ENCODE measurements at places on chromosomes 11 and 22.

GRCh38 chr11:35145271-35145670 is 6.3 kb downstream of the CD44 start:
- DNase-seq: peak; percentile 12

DNA sequence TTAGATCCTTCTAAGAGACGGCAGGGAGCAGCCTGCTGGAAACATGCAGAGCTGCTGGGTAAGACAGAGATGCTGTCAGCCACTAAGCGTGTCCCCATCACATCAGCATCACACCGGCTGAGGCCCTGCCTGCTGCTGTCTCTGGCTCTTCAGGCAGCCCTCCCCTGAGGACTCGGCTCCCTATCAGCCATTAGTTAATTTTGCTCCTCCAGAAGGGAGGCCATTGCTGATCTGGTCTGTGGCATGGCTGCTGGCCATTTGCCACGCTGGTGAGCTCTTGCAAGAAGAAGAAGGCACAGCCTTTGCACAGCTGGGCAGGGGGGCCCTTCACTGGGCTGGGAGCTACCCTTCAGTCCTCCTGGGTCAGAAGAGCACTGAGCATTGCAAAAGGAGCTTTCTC is 131.2 kb upstream of the PARVA start:
- no peak for DNase-seq

DNA sequence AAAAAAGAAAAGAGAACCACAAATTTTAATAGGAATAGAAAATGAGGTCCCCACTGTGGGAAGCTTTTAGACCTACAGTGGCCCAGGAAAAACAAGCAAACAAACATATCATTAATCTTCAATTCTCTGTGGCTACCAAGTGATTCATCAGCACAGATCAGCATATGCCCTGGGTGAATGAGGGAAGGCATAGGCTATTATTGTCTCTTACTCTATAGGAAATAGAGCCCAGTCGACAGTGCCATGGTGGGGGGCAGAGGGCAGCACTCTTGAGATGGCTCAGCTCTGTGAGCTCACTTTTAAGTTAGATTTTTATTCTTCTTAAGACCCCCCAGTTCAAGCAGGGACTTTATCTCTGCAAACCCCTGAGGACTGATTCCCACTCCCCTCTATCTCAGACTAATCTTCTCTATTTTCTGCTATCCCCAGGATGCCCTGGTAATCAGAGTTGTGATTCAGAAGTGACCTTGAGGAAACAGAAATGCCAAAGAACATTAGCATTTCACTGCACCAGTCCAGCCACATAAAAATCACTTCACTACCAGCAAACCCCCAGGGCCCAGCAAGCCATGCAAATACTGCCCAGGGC is 9.5 kb upstream of the FEZ1 start:
- DNase-seq: no peak

DNA sequence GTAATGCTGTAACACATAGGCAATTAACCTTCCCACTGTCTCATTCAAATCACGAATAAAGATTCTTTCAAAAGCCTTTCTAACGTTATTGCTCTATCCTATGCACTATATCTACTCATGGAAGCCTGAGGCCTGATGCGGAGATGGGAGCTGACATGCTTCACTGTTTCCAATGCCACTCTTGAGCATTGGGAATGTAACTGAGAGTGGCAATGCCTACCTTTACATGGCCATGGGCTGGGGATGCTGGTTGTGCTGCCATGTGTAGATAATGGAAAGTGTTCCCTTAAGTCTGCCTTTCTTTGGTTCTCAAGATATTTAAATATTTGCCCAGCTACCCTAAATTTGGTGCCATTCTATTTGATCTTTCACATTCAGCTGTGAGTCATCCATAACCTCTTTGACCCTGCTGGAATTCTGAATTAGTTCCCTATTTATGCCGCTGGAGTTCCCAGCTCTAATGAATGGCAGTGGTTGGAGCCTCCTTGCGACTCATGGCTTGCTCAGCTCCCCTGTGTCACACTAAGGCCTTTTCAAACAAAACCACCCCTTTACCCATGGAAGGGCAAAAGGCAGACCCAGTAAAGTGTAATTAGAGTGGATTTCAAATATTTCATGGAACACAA is 21.4 kb upstream of the DKK3 start:
- DNase-seq: no peak

GRCh38 chr11:120318906-120319305 is 6.2 kb upstream of the TLCD5 start:
- no peak for DNase-seq

- no peak for DNase-seq
Observed at GRCh38 chr11:30652801-30653200, 66.6 kb upstream of the MPPED2 start.

GRCh38 chr11:76756341-76756741 is 26.8 kb upstream of the TSKU start:
- no peak for DNase-seq

DNA sequence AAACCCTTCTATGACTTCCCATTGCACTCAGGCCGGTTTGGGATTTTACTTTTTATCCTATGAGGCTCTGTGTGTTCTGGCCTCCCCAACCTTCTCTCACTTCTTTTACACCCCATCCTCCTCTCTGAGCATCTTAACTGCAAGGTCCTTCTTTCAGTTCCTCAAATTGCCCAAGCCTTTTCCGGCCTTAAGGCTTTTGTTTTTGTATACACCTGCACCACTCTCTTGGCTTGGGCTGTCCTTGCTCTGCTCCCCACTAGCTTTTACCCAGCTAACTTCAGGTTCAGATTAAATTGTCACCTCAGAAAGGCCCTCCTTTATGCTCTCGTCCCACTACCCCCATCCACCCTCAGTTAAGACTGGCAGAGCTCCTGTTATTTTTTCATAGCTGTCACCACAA is 55.5 kb downstream of the FAM83F start:
- DNase-seq: no peak

- DNase-seq: peak; percentile 93
Observed at GRCh38 chr11:67629386-67630227, at the start of gene NUDT8. Gene NUDT8 (minus strand): TSS chr11:67629937. CDS start chr11:67629911, 26 bp downstream.

GRCh38 chr11:33545931-33546330 is 154.7 kb downstream of the C11orf91 start:
- no peak for DNase-seq

DNA sequence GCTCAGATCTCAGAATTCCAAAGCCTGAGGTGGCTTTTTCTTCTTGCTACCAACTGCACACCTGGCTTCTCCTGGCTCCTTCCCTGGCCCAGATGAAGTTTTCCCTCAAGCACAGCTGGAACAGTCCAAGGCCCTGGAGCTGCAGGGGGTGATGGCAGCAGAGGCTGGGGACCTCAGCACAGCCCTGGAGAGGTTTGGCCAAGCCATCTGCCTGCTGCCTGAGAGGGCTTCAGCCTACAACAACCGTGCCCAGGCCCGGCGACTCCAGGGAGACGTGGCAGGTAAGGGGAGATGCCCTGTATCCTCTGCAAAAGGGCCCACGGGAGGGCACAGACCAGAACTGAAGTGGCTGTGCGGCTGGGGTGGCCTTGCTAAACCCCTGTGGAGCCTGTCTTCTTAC is 1.2 kb downstream of the TTC36 start:
- DNase-seq: no peak

- DNase-seq: no peak
Observed at GRCh38 chr11:1087961-1088926, 13.6 kb downstream of the MUC2 start.

DNA sequence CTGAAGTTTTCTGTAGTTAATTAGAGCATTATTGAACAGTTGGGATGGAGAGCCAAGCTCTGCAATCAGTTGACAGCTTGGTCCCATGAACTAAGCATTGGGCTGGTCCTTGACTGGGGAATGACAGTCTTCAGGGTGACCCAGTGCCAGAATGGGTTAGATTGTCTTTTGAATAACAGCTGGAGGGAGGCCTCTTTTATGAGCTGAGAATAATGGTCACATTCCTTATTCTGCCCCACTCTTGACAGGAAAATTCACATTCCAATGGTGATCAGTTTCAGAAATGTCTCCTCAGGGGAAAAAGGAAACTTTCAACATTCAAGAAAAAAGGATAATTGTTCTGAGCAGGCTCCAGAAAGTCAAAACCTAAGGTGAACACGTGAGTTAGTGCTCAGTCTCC is 113.9 kb downstream of the KIRREL3 start:
- no peak for DNase-seq

GRCh38 chr11:60336767-60337391 is 9.8 kb downstream of the MS4A6E start:
- no peak for DNase-seq

- peak; percentile 27 for DNase-seq
Observed at GRCh38 chr11:44634401-44635281, 69.2 kb downstream of the CD82 start.

DNA sequence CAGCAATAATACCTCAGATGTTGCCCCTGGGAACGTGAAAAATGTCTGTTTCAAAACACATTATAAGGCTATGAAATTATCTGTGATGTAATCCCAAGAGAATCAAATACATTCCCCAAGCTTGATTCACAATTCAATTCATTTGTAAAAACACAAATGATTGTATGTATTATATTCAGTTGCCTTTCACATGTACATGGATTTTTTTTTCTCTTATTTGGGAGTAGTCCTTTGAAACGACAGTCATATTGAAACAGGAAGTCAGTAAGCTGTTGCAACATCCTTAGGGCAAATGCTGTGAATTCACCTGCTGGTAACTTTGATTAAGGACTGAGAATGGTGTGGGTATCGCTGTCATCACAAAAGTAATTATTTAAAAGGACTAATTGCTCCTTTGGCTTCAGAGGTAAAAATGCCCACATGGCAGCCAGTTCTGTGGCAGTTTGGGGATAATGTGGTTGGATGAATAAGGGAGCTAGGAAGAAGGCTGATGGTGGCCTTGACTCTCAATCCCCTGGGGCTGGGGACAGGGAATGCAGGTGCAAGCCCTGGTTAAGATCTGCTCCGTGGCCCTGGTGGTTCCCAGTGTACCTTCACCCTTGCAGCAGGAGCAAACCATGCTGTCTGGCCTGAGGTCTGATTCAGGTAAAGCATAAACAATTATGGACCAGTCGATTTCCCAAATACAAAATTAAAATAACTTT is 13.2 kb downstream of the EHF start:
- DNase-seq: peak; percentile 51

- peak; percentile 28 for DNase-seq
Observed at GRCh38 chr11:95566211-95566610, 223.4 kb downstream of the FAM76B start.

DNA sequence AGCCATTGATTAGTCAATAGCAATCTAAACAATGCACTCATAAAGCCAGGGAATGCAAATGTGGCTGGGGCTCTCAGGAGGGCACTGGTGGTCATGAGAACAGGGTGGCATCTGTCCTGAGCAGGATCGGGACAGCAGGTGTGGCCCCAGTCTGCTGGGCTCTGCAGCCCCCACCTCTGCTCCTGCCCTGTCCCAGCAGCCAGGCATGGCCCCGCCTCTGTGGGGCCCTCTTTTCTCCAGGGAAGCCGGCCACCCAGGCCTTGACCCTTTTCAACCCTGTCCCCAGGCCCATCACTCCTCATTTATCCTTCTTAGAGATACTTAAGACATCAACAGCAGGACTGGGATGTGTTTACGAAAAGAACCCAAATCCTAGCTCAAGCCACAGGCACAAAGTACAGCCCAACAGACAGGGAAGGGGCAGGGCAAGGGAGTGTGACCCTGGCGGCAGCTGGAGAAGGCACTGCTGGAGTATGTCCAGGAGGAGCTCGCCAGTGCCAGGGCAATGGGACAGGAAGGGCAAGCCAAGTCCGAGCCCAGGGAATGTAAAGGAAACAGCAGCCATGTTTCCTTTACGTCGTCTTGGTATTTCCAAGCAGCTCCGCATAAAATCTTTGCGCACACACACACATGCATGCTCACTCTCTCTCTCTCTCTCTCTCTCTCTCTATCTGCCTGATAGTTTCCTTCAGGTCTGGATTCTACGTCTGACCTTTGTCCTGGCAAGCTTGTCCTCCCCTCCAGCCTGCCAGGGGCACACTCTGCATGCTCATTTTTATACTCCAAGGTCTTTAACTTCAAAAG is 59.9 kb downstream of the DGCR2 start:
- DNase-seq: no peak

DNA sequence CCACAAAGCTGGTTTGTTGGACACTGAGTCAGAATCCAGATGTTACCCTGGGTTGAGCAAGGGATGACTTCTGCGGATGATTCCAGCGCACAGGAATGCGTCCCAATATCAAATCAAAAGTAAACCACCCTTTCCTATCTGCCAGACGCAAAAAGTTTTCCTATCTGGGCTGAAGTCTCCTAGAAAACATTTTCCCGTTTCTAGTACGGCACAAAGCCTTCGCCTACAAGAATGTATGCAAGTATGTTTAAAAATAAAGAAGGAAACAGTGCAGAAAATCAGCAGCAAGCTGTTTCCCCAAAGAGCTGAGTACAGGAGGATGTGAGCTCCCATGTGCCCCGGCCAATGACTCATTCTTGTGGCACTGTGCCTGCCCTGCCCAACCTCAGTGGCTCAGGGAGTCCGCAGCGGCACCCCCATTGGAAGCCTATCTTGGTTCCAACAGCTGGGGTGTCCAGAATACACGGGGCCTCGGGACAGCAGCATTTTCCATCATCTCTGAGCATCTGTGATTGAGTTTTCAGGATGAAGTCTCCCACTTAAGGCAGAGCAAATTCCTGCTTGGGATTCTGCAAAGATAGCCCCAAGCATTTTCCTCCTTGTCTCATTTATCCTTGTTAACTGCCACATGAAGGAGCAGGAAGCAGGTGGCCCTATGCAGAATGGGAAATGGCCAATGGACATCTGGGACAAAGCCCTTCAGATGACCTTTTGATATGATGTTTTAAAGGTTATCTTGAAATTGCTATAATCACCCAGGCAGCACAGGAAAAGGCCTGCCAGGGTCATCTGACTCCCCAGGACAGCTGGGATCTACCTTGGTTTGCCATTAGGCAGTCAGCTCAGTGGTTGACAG is 17.5 kb downstream of the KCNJ5 start:
- no peak for DNase-seq

DNA sequence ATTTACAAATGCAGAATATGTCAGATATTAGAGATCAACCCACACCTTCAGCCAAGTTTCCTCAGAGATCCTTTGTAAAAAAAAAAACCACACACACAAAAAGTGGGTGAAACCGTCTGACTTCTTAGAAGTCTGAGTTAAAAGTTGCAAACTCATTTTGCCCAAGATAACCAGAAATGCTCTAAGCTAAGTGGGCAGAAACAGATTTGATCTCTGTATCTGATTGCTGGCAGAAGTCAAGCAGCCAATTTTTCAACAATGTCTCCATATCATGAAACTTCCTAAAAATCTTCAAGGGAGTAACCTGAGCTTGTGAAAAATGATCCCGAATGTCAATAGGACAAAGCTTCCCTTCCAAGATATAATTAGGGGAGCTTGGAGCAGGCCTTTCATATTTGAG is 28.6 kb upstream of the ATXN10 start:
- DNase-seq: peak; percentile 87

GRCh38 chr11:12144330-12145174 is 34.2 kb downstream of the MICAL2 start:
- DNase-seq: peak; percentile 8

DNA sequence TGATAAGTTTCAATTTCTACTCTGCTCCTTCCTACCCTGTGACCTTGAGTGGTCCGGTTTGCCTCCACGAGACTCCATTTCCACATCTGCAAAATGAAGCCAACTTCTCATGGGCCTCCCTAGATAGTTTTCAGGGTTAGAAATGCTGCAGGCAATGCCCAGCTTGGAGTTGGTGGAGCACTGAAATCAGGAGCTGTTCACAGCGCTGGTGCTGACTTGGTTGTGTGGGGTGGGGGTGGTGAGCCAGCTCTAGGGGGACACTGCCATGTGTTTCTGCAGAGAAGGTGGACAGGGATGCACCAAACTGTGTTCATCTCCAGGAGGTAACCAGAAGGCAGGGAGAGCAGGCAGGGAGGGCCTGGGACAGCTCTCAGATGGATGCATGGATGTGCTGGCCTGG is 37.0 kb downstream of the SGSM1 start:
- no peak for DNase-seq

Data from OCI-M1 (cell line).